Mucosa of gallbladder (tissue), 1 donor: ENCODE measurements at places on chromosomes 2 and 18.
A peak's percentile ranks its signal among the peaks of the same experiment; 100 is the strongest.

- no peak for DNase-seq
Measured at GRCh38 chr2:11809586-11810236, 63.3 kb downstream of the LPIN1 start.

DNA sequence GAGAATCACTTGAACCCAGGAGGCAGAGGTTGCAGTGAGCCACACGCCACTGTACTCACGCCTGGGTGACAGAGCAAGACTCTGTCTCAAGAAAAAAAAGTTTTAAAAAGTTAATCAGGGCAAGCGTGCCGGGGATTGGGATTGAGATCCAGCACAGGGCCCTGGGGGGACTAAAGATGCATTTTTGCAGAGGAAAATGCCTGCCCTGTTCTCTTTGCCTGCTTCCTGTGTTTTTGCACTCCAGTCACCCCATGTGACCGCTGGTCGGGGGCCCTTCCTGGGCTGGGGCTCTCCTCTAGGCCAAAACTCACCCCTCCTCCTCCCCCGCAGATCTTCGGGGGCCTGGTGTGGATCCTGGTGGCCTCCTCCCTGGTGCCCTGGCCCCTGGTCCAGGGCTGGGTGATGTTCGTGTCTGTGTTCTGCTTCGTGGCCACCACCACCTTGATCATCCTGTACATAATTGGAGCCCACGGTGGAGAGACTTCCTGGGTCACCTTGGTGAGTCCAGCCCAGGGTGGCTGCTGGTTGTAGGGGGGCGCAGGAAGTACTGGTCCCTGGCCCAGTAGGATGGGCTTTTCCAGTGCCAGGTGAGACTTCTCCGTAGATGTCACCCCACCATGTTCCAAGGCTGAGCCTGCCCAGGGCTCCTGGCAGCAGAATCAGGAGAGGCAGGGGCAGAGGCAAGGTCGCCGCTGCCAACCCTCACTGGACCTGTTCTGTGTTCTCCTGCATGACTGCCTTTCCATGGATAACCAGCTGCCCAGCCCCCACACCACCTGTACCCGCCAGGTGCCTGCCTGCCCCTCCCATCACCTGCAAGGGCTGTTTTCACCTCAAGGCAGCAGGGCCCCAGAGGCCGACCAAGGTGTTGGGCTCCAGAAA is 22.4 kb downstream of the MAL start:
- DNase-seq: no peak

GRCh38 chr2:56170988-56171387 is 12.8 kb upstream of the CCDC85A start:
- DNase-seq: no peak

- DNase-seq: no peak
Measured at GRCh38 chr2:188158337-188159100, 133.2 kb upstream of the GULP1 start.

DNA sequence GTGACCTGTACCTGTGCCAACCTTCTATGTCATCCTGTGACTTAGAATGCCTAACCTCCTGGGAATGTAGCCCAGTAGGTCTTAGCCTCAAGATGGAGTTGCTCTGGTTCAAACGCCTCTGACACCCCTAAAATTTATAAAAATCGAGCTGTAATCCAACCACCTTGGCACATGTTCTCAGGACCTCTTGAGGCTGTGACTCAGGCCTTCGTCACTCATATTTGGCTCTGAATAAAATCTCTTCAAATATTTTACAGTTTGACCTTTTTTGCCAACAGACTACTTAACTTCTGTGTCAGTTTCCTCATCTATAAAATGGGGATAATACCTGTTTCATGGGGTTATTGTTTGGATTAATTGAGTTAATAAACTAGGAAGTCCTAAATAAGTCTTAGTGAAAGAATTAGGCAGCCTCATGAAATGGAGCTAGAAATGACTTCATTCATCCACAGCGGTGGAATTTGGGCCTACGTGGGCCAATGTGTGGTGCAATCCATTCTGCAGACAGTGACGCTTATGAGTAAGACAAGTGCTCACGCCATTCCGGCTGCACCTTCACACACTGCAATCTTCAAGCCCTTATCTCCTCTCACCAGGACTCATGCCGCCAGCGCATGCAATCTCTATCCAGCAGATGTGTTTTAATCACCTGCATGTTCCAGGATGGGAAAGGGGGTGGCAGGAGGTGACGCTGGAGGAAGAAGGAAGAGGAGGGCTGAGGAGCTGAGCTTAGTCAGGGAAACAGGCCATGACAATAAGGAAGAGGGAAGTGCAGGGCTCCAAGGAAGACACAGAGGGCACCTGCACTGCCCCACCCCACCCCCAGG is 2.0 kb upstream of the UBE2F start:
- no peak for DNase-seq

GRCh38 chr2:110657724-110658305 is 20.0 kb downstream of the BUB1 start:
- DNase-seq: peak; percentile 72

DNA sequence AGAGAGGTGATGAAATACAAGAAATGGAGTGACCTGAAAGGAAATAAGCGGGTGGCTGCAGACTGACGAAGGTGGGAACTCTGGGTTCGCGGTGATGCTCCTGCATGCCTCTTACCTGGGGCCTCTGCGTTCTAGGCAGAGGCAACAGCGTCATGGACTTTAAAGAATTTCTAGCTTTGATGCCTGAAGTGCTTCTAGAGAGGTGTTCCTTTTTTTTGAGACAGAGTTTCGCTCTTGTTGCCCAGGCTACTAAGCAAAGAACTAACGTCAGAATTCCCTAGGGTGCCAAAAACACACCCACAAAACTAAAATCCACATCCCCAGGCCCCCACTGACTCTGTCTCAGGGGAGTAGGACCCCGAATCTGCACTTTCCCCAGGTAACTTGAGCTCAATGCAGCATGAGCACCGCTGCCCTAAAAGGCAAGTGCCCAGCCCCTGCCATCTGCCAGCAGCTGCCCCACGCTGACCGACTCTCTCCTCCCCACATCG is 110.5 kb upstream of the ID2 start:
- DNase-seq: no peak

GRCh38 chr2:220353897-220354296 is 726.5 kb downstream of the SLC4A3 start:
- no peak for DNase-seq

- DNase-seq: no peak
Measured at GRCh38 chr2:208183526-208183925, 6.3 kb downstream of the C2orf80 start.

DNA sequence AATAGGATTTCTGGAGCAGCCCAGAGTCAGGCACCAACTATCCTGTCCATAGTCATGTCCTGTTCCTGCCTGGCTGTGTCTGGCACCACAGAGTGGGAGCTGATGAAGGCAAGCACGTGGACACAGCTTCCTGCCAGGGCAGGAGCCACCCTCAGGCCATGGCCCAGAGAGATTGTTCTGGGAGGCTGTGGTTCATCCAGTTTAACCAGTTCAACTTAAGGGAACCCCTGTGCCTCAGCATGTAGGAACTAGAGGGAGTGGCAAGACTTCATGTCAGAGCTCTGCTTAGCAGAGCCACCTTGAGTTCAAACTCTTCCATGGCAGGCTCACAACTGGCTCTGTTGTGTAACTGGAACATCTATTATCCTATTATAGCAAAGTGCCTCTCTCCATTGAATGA is 73.2 kb upstream of the NCKAP5 start:
- DNase-seq: peak; percentile 74

DNA sequence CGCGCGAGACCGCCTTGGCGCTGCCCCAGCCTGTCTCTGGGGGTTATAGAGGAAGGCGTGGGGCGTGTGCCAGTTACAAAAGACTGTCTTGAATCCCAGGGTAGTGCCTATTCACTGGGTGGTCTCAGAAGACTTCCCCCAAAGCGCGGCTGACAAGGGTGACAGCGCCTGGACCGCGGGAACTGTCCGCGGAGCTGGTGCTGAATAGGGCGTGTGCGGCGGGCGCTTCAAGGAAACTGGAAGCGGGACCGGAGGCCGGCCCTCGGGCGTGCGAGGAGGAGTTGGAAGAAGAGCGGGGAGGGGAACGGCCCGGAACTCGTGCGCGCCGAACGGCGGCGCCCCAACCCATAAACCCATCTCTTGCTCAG is 2.3 kb downstream of the EGR4 start:
- DNase-seq: peak; percentile 60

- no peak for DNase-seq
Measured at GRCh38 chr2:223815186-223815883, 22.0 kb downstream of the AP1S3 start.

- DNase-seq: no peak
Measured at GRCh38 chr18:24022161-24022560, 7.6 kb downstream of the TTC39C start.

DNA sequence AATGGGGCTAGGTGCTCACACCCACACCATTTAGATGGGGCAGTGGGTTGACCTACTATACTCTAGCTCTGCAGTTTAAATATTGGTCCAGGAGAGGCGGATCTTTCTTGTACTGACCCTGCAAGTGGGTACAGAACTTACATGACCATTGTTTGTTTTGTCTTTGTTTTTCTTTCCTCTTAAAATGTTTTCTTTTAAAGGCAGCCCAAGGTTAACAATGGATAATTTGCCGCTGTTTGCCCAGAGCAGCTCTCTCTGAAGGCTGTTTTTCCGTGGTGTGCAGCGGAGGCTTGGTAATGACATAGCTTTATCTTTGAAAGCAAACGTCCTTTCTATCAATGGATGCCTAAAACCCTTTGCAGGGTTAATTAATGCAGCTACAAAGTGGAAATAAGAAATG is 133.3 kb upstream of the MEX3C start:
- no peak for DNase-seq

- no peak for DNase-seq
Measured at GRCh38 chr2:179253226-179253625, 11.4 kb downstream of the SESTD1 start.

GRCh38 chr2:199148076-199148845 is 309.5 kb downstream of the SATB2 start:
- DNase-seq: no peak

DNA sequence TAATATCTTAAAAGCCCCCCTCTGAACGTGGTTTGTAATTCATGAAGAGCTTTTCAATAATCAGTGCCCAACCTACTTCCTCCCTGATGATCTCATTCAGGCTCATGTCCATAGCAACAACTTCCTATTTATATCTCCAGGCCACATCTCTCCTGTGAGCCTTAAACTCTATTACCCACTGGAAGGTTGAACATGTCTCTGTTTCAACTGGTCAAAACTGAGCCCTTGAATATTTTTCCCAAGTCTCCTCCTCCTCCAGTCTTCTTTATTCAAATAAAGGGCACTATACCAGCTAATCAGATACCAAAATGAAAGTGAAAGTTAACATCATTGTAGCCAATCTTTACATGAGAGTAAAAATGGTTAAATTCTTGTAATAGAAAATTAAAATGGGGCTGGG is 63.7 kb upstream of the ITGA4 start:
- DNase-seq: no peak

DNA sequence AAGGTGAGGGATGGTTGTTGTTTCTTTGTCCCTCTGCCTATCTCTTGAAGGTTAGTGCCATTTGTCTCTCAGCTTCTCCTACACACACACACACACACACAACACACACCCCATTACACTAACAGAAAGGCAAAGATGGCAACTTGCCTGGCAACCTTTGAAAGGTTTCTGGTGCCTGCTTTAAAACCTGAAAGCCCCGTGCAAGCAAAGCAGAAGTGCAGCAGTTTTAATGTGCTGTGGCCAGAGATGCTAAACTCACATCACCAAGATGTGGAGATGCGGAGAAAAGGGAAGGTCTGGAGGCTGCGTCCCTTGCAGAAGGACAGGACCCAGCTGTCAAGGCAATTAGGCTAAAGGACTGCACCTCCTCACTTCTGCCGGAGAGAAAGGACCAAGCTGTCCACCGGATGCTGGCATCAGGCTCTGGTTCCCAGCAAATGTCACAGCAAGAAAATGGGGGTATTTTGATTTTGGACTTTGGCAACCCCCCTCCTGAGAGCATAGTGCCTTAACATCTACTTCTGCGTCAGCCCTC is 196.4 kb downstream of the ARL4C start:
- DNase-seq: no peak

- peak; percentile 34 for DNase-seq
Measured at GRCh38 chr18:26863122-26863879, 2.2 kb downstream of the AQP4 start.

GRCh38 chr2:219457784-219458369 is 23.2 kb downstream of the SPEG start:
- no peak for DNase-seq

GRCh38 chr2:28779001-28779400 is 27.4 kb downstream of the PPP1CB start:
- no peak for DNase-seq

DNA sequence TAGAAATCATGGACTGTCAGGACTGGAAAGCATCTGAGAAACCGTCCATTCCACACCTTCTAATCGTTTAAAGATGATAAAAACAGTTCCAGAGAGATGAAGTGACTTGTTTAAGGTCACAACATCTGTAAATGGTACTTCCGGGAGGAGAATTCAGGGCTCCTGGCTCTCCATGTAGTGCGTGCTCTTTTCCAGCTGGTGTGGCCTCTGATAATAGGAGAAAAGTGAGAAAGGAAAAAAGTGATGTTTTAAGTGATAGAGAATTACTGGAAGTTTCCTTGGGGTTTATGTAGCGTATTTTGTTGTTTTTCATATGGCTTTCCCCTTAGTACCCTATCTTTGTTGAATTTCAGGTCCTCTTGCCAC is 663 bp downstream of the C2orf49 start:
- no peak for DNase-seq

- DNase-seq: no peak
Measured at GRCh38 chr18:6557057-6557769, 142.5 kb upstream of the L3MBTL4 start.

- no peak for DNase-seq
Measured at GRCh38 chr2:4745056-4745991, 946.9 kb upstream of the SOX11 start.

DNA sequence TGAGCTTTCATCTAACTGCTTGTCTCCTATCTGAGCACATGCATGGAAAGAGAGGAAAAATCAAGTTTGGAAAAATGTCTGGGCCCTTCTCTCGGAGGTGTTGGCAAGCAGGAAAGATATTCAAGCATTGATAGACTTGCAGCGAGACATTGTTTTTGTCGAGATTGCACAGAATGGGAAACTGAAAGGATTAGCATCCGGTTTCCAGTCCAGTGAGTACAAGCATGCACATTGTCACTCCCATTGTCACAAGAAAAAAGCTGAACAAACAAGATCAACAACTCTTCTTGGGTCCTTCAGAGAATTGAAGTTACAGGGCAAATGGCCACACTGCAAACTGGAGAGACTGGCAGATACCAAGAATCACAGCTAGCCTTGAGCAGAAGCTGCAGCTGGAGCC is 19.6 kb upstream of the MC5R start:
- no peak for DNase-seq

DNA sequence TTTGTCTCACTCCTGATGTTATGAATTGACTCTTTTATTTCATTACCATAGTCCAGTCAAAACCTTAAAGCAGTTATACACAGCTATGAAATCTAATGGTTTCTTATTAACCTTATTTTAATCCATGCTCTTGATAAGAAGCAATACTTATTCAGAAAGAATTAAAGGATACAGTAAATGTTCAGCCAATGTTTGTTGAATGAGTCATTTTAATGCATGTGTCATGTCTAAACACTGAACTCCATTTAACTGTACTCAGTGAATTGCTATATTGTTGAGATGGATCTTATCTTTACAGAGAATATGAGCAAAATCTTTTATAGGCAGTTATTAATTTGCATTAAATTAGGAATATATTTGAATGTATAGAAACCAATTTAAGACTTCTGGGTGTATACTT is 135.1 kb upstream of the TFPI start:
- no peak for DNase-seq

- no peak for DNase-seq
Measured at GRCh38 chr2:225573603-225574002, 174.1 kb downstream of the NYAP2 start.
